Natural killer cell treated with Interleukin-12 subunit alpha and Interleukin-12 subunit beta and Interleukin-15 and Interleukin-18, amount 100 ng/mL, for 72 hours (primary cell): ENCODE measurements at places on chromosomes 1 and 21. TPM values are rescaled to one million over a fixed set of nuclear protein-coding genes. Genes with fewer than 3 reads are reported as not detected.

DNA sequence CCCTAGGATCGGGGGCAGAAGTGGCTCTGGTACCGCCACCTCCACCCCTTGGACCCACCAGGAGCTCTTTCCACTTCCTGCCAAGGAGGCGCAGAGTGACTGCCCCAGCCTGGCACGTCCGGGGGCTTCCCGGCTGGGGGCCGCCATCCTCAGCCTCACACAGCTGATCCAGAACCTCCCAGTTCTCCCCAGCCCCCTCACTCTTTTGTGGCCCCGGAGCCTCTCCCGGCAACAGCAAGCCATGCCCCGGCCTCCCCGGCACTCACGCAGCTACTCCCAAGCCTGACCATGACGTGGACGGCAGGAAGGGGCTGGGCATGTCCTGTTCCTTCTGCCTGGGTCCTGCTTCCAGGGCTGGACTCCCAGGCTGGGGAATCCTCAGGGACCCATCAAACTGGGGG, 17.1 kb downstream of the TP73 start:
- DNase-seq: no peak

DNA sequence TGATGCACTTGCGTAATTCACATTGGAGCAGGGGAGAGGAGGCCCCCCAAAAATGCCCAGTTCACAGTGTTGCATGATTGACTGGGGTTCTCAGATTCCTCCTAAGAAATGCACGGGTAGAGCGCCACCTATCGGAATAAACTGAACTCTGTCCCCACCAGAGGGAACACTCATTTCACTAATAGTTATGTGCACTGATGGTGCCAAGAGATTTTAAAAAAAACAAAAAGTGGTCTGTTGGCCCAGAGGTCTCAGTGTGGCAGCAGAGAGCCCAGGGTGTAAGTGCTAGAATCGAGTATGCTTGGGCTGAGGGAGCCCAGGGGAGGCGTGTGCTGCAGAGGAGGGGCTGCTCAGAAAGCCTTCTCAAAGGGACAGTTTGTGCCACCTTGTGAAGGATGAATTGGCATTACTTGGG, 6.9 kb downstream of the PINK1 start:
- peak; percentile 66 for DNase-seq

- DNase-seq: no peak
Measured at GRCh38 chr1:92342401-92342800, 43.5 kb downstream of the RPAP2 start.

- DNase-seq: no peak
Measured at GRCh38 chr1:156247460-156248322, at the start of gene PAQR6. PAQR6 (minus strand) TSS chr1:156248056; CDS start chr1:156246731, 1,325 bp downstream.

- DNase-seq: peak; percentile 28
Measured at GRCh38 chr1:153939476-153939875, 7.0 kb downstream of the DENND4B start.

GRCh38 chr1:34829250-34829649, 30.3 kb downstream of the SMIM12 start:
- no peak for DNase-seq

Gene SH3BGR
- 0.83 TPM for total RNA-seq

Gene MATN1
- 0.31 TPM for total RNA-seq
